ENCODE measurements at places on chromosomes 12 and 14.

DNA sequence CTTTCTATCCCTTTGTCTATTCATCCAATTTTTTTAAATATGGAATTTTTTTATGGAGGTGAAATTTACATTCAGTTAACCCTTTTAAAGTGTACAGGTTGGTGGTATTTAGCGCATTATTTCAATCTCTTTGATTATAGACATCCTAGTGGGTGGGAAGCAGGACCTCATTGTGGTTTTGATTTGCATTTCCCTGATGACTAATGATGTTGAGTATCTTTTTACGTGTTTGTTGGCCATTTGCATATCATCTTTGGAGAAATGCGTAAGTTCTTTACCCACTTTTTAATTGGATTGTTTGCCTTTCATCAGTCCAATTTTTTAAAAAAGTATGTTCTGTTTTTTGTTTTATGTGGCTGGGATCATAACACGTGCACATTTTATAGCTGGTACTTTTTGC is 20.8 kb downstream of the PAPLN start:
- no peak for DNase-seq

DNA sequence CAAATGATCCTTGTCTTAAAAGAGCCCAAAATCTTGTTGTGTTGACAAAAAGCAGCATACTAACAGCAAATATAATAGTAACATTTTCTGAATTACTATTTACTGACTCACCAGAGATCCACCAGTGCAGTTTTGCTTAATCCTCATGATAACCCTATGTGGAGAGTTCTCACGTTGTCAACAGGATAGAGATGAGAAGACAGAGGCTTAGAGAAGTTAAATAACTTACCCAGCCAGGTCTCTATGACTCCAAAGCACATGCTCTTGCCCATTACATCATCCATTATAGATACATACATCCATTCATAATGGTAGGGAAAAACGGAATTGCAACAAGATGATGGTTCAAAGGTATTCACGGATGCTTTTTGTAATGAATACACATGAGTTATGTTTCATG is 111.9 kb downstream of the PAX9 start:
- DNase-seq, result no peak

GRCh38 chr12:46887870-46888269 is 62.1 kb upstream of the SLC38A4 start:
- DNase-seq, result no peak

- no peak for DNase-seq
Measured at GRCh38 chr14:91062600-91062999, 2.2 kb upstream of the RPS6KA5 start.

DNA sequence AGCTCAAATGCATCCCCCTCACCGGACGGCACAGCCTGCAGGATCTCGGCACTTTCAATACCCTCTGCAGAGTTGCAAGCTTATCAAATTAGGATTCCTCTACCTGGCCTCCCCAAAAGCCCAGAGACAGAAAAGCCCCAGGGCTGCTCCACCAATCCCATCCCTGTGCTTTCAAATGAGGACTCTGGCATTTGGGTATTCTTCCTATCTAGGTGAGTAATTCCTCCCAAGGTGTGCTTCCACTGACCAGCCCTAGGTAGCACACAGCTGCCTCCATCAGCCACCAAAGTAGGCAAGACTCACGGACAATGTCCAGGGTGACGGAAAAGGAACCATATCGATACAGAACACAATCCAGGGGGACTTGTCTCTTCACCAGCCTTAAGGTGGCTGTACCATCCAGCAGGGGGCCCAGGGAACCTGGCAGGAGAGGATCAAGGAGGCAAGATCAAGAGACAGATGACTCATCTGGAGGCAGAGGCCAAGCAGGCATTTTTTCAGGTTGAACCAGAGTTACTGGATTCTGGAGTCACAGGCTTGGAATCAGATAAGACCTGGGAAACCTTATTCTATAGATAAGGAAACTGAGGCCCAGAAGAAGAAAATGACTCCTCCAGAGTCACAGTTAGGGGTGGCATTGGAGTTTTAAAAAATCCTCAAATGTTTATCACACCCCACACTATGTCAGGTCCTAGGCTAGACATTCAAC is 9.9 kb downstream of the PMEL start:
- DNase-seq, result no peak

DNA sequence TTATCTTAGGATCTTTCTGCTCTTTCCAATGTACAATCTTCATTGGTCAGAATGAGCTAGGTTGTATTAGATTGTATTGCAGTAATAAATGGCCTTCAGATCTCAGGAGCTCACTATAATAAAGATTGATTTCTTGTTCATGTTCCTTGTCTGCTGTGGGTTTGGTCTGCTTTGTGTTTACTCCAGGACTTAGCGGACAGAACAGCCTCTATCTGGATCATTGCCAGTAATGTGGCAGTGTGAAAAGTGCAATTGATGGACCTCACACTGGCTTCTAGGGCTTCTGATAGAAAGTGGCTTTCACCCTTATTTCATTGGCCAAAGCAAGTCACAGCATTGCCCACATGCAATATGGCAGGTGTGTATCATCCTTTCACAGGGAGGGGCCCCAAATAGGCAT is 81.2 kb downstream of the BTG1 start:
- no peak for DNase-seq

DNA sequence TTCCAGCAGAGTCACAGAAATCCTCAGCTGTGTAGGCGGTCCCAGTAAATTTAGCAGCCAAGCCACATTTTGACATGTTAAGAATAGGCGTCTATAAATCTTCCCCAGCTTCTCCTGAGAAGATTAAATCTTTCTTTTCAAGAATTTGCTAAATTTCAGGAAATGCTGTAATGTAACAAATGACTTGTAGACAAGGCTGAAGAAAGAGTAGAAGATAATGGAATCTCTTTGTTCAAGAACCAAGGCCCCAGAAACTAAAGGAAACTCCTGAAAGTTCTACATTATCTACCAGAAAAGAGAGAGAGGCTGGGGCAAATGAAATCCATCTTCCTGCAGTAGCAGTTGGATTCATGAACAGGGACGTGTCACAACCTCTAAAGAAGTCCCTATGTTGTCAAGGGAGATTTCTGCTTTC is 760.3 kb downstream of the NOVA1 start:
- DNase-seq, result no peak

DNA sequence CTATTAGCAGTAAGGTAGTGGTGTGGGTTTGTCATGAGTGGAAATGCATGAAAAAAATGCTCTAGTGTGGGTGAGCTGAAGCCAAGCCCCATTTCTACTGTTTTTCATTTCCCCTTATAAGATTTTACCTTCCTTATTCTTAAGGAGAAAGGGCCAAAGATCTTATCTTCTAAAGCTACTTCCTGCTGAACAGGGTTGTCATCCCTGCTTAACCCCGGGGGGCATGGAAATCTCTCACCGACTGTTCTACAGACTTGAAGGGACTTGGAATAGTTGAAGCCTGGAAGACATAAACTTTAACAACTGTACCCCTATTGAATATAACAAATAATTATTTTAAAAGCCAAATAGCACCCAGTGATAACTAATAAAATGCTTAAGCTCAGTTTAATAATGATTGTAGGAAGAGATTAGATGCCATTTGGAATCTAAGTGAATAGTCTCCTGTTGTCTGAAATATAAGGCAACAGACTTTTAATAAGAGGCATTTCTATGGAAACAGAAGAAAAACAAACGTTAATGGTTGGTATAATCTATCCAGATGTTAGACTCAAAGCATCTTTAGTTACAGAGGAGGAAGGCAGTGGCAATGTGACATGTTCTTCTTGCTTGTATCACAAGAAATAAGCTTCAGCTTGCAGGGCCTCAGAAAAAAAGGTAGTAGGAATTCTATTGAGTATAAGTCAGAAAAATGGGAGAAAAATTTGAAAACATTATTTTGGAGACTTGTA is 1.8 kb upstream of the GMFB start:
- DNase-seq, result no peak

DNA sequence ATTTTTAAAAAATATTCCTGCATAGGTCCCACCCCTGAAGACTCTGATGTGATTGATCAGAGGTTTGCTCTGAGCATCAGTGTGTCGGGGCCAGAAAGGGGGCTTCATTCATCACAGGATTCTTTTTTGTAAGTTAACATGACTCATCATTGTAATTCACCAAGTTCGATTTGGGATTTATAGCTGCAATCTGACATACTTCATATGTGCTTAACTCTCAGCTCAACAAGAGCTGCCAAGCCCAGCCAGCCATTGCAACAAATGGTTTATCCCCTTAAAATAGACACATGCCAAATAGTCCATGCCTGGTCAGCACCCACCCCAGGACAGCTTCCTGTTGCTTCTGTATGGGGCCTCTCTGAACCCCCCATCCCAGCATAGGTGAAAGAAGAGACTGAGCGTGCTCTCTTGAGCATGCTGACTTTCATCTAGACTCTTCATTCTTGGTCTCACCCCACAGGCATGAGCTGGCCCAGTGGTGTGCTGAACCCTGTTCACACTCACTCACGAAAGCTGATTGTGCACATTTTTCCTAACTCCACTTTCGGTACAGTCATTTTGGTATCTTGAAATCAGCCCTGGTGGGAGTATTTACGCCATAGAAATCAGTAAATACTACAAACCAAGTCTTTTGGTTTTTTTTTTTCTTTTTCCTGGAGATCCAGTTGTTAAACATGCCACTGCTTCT is 101.4 kb downstream of the STAB2 start:
- DNase-seq, result no peak

DNA sequence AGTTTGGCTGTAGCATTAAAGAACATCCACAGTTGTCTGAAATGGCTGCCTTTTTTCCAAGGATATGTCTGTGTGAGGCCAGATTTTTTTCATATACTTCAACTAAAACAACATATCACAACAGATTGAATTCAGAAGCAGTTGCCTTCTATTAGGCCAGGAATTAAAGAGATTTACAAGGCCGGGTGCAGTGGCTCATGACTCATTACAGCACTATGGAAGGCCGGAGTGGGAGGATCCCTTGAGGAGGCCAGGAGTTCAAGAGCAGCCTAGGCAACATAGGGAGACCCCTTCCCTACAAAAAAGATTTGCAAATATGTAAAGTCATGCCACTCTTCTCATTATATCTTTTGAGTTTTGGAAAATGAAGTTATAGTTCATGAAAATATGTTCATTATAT is 108.6 kb downstream of the KTN1 start:
- no peak for DNase-seq

DNA sequence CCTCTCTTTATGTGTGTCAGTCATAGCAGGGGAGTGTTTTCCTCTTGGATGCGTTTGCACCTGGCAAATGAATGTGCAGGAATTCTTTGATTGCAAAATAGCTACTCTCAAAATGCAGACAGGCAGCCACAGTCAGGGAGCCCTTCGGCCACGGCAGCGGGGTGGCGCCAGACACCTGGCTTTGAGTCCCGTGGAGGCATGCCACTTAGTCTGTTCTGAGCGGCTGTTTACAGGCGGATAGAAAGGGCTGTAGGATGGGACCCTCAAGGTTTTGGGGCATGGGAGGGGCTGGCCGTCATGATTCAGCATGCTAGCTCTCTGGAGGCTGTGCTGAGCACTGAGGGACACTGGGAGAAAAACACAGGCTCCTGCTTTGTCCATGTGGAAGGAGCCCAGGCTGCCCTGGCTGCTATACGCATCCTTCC is 117.1 kb downstream of the SLC25A47 start:
- DNase-seq, result no peak

DNA sequence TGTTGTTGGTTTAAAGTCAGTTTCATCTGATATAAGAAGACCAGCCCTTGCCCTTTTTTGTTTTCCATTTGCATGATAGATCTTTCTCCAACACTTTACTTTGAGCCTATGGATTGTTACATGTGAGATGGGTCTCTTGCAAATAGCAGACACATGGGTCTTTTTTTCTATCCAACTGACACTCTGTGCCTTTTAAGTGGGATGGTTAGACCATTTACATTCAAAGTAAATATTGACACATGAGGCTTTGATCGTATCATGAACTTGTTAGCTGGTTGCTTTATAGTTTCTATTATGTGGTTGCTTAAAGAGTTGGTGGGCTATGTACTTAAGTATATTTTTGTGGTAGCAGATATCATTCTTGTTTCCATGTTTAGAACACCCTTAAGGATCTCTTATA is 213.4 kb upstream of the G2E3 start:
- DNase-seq, result no peak

GRCh38 chr14:101627915-101628262 is 66.6 kb downstream of the DIO3 start:
- no peak for DNase-seq

DNA sequence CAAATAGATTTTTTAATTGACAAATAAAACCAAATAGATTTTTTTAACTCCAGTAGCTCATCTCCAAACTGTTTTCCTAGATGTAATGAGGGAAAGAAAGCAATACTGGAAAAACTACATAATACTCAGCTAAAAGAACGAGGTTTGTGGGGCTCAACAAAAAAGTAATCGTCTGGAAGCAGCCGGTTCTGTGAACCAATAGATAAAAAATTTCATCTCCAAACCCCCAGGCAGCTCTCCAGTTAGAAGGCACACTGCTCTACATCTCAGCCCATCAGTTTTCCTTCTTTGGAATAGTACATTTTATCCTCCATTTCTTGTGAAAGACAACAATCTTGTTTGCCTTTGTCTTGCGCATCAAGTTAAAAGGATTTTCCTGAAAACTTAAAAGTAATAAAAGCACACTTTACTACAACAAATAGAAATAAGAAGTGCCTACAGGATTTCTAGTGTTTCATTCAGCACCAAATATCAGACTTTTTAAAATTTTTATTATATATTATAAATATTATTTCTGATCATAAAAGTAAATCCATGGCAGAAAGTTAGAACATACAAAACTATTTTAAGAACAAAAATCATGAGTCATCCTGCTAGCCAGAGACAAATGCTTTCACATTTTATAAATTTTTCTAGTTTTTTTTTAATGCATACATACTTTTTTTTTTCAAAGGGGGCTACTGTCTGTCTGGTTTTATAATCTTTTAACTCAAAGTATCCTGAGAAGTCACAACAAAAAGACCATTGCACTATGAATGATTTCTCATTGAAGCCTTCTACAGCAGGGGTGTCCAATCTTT is 67.7 kb downstream of the EPS8 start:
- DNase-seq, result no peak

DNA sequence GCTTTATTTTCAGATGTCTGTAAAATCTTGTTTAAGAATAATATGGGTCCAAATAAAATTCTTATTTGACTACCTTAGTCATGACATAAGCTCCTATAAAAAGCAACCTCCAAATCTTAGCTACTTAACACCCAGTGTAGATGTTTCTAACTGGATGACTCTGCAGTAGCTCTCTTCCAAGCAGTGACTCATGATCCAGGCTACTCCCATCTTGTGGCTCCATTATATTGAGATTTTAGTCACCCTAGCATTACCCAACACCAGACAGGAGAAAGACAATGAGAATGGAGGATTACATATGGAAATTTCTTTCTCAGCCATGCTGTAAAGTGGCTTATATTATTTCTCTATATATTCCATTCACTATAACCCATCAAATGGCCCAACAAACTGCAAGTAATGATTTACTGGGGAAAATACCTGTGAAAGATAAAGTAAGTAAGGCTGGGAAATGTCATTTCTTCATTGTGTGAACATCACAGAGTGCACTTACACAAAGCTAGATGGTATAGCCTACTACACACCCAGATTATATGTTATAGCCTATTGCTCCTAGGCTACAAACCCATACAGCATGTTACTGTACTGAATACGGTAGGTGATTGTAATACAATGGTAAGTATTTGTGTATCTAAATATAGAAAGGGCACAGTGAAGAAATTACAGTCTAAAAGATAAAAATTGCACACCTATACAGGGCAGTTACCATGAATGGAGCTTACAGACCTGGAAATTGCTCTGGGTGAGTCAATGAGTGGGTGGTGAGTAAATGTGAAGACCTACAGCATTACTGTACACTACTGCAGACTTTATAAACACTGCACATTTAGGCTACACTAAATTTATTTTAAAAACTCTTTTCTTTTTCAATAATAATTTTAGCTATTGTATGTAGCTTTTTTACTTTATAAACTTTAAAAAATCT is 163.2 kb downstream of the DYRK2 start:
- DNase-seq, result no peak
